Stimulated activated CD4-positive, alpha-beta T cell treated with anti-CD3 and anti-CD28 coated beads, Interleukin-1b, Interleukin-23, amount 100 ng/mL, for 48 hours (primary cell): ENCODE measurements at places on chromosomes 11 and 22.
A peak's percentile ranks its signal among the peaks of the same experiment; 100 is the strongest.

DNA sequence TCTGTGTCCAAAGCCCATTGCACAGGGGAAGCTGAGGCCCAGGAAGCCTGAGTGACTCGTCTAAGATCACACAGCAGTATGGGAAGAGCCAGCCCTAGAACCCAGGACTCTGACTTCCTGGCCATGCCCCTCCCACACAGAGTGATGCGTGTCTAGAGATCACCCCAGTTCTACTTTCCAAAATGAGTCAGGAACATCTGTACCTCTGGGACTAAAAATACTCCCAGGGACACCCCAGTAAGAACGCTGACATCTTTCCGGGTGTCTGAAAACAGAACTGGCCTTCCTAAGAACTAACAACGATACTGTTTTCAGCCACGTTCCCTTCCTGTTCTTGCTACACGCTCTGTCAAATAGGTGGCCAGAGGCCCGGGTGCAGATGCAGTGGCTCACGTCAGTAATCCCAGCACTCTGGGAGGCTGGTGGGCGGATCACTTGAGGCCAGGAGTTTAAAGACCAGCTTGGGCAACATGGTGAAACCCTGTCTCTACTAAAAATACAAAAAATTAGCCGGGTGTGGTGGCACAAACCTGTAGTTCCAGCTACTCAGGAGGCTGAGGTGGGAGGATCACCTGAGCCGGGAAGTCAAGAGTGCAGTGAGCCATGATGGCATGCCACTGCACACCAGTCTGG, 21.7 kb upstream of the PDGFB start:
- peak; percentile 76 for DNase-seq

DNA sequence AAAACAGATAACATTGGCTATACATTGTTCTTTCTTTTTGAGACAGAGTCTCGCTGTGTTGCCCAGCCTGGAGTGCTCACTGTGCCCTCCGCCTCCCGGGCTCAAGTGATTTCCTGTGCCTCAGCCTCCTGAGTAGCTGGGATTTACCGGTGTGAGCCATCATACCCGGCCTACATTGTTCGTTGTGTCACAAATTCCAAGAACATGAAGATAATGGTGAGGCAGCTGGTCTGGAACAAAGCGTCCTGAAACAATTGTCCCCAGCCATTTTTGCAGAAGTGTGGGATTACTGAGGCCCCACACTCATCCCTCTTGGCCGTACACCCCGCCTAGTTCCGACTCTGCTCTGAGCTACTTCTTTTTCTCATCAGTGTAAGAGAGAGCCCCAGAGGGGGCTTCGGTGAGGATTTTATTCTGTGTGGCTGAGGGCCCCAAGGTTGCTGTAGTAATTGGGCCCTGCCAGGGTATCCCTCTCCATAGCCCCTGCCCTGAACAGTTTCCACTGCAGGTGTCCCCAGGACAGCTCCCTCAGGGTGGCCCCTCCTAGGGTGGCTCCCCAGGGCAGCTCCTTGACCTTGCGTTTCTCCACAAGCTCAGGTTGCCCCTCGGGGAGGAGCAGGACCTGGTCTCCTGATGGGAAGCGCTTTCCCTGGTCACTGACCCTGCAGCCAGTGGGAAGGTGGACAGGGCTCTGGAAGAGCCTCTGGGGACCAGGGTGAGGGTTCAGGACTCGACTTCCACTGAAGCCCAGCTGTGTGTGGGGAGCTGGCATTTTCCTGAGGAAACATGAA, 13.1 kb upstream of the ARSA start:
- no peak for DNase-seq

DNA sequence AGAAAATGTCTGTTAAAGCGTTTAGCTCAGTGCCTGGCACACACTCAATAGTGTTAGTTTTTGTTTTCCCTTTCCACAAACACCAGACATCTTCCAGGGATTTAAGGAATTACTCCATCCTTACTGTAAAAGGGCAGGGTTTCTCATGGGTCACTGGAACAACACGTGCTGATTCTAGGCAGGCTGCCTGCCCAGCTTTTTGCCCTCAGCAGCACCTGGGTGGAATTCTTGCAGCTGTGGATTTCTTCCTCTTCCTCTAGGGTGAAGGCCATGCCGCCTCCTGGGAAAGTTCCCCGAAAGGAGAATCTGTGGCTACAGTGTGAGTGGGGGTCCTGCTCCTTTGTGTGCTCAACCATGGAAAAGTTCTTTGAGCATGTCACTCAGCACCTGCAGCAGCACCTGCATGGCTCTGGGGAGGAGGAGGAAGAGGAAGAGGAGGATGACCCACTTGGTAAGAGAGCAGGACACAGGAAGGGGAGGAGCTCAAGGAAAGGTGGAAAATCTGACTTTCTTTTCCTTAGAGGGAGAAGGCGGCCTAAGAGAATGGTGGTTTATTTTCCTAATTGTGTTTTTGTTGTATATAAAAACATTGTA, 5.4 kb downstream of the HINFP start:
- no peak for DNase-seq

- DNase-seq, result no peak
Observed at GRCh38 chr11:83569134-83569805, 283.1 kb upstream of the CCDC90B start.

DNA sequence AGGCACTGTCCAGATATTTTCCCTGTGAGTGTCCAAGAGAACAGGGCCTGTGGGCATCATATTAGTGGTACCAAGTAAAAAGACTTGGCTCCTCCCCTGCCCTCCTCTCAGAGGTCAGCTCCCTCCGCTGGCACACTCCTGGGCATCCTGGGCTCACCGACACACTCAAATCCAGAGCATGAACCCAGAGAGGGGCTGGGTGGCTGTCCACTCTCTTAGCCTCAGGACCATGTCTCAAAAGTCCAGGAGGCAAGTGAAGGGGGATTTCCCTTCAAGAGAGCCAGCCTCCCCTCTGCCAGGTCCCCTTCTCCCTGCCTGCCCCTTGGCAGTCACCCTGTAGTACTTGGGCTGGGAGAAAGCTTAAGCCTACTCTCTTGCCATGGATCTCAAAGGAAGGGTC, 10.3 kb downstream of the BCL9L start:
- DNase-seq, result no peak

GRCh38 chr11:35305670-35306382, 113.5 kb downstream of the SLC1A2 start:
- no peak for DNase-seq
